Mucosa of gallbladder (tissue), 1 donor: ENCODE measurements at places on chromosomes 16 and 17. TPM values are rescaled to one million over a fixed set of nuclear protein-coding genes. Genes with fewer than 3 reads are reported as not detected.
A peak's percentile ranks its signal among the peaks of the same experiment; 100 is the strongest.

DNA sequence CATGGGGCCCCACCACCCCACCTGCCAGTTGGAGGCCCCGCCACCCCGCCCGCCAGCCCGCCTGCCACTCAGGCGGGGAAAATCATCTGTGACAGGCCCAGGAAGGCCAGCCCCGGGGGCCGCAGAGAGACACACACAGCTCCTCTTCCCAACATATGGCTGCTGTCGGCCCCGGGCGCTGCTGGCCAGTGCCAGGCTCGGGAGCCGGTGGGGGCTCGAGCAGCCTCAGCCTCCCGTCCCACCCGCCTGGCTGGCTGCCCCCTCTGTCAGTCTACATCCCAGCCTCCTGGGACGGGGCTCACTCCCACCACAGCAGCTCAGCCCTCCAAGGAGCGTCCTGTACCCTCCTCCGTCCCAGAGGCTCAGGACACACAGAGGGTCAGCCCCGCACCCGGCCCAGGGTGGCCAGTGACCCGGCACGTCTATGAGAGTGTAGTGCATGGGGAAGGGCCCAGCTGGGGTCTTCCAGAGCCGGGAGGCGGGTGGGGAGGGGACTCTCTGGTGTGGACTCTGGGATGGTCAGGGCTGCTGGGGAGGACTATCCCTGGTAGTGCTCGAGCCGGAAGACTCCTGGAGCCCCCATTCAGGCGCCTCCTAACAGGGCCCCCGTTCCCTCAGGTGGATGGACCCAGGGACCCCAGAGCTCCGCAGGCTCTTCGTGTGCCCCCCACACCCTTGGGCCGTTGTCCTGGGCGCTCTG, 3.6 kb upstream of the PRR35 start:
- no peak for DNase-seq

The KRT36 gene
- total RNA-seq = not detected

The KRTAP1-1 gene
- not detected for total RNA-seq

The B3GNT9 gene
- 14.1 TPM for total RNA-seq

DNA sequence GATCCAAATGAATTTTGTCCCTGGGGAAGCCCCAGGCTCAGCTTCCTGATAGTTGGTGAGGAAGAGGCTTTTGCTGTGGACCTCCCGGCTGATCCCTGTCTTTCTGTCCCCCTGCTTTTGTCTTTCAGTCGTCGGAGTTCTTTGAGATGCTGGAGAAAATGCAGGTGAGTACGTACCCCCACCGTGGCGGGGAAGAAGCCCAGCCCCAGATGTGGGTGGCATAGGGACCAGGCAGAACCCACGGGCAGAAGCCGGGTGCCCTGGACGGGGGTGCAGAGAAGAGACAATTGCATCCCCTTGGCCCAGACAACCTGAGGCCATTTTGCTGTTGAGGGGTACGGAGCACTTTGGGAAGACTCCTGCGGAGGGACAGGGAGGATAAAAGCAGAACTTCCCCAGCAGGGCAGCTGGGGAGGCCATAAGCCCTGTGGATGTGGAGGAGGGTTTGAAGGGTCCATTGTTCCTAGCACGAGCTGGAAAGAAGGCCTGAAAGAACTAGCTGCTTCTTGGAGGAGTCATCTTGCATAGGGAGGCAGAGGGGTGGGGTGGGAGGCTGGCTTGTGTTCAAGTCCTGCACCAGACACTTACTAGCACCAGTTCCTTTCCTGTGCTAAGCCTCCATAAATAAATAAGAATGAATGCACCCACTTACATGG, 105.6 kb downstream of the OR1D5 start:
- DNase-seq = no peak

DNA sequence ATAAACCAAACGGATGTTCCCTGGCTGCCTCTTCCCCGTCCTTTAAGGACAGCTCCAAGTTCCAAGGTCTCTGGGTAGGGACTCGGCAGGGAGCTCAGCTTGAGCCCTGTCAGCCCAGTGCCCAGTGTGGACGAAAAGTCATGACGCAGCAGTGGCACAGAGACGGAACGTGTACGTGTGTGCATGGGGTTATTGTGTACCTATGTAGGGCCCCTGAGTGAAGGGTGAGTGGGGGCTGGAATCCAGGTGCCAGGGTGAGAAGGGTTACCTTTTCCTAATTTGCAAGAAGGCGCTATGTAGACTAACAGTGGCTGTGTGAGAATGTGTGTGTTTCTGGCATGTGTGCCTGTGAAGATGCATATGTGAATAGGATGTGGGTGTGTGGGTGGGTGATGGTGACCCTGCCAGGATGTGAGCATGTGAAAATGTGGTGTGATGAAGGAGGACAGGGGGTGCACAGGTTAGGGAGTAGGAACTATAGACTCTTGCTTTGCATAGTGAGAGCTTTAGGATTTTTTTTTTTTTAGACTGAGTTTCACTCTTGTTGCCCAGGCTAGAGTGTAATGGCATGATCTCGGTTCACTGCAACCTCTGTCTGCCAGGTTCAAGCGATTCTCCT, 6.0 kb downstream of the SCN4A start:
- DNase-seq = no peak

The TCAP gene
- total RNA-seq = 2.0 TPM

- DNase-seq = no peak
Measured at GRCh38 chr17:60311186-60311585, 80.7 kb downstream of the USP32 start.

DNA sequence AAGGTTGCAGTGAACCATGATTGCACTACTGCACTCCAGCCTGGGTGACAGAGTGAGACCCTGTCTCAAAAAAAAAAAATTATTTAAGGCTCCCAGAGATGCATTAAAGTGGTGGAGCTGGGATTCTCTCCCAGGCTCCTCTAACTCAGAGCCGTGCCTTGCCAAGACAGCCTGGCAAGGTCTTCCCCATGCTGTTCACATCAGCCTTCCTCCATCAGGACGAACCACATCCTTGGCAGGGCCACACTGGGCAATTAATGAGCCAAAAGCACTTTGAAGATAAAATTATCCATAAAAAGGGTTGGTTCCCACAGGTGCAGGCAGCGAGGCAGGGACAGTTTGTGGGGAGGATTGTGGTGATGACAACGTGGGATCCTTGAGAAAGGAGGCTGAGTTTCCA, 19.8 kb upstream of the BBS2 start:
- DNase-seq = no peak

- no peak for DNase-seq
Measured at GRCh38 chr17:32120141-32120540, 22.2 kb upstream of the RHOT1 start.

GRCh38 chr17:35889241-35889640, 9.1 kb upstream of the CCL5 start:
- no peak for DNase-seq

DNA sequence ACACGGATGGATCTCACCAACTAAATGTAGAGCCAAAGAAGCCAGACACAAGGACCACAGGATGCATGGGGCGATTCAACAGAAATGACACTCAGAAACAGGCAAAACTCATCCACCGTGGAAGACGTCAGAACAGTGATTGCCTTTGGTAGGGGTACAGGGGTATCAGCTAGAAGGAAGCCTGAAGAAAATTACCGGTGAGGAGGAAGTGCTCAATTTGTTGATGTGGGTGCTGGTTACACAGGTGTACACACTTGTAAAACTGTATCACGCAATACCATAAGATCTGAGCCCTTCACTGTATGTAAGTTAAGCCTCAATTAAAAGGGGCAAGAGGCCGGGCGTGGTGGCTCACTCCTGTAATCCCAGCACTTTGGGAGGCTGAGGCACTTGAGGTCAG, 226.1 kb downstream of the C16orf78 start:
- DNase-seq = no peak

- DNase-seq = no peak
Measured at GRCh38 chr16:31001507-31002249, 8.8 kb downstream of the STX1B start.

DNA sequence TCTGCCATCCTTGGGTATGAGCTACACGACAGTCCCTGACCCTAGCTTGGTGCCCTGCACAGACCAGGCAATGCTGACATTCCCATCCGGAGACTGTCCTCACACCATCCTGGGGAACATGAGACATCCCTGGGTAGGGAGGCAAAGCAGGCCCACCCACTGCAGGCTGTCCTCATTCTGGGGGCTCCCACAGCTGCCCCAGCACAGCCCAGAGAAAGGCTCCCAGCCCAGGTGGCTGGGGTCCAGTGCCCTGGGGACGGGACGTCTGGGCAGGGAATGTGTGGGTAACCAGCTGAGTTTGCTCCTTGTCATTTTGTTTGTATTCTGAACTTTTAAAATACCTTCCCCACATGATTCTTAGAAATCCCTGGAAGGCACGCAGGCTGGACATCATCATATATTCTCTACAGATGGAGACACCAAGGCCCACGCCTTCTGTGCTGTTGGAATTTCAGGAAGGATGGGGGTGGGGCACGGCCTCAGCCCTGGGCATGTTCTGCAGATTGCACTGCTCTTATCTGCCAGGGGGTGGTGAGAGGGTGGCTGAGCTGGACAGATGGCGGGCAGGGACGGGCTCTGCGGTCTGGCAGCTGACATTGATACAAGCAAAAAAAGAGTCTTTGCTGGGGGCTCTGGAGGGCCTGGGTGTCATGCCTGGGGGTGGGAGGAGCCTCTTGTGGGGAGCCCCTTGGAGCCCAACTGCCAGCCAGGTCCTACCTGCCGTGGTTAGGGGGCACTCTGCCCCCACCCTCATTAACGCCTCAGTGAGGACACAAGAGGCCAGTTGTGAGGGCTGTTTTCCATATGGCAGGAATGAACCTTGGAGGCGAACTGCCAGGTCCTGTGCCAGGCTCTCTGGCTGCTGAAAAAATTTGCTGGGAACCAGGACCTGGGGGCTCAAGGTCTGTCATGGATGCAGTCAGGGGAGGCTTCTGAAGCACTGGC, 28.4 kb downstream of the LRRC75A start:
- peak; percentile 56 for DNase-seq

DNA sequence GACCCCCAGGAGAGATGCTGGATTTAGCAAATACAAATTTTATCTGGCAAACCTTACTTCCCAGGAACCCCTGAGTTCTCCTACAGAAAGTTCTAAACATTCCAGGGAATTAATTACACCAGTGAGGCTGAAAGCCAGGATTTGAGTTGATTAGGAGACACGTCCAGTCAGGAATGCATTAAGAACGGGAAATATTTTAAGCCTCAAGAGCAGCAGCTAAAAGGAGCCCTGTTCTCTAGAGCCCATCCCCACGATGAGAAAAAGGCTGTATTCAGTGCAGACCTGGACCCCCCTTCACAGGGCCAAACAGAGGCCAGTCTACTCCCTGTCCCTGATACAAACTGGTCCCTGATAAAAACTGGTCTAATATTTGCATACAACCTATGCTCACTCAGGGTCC, 55.0 kb downstream of the VAT1L start:
- no peak for DNase-seq

GRCh38 chr17:40827746-40828453, 5.5 kb upstream of the KRT10 start:
- DNase-seq = no peak

The PRKCA gene
- total RNA-seq = 127 TPM

DNA sequence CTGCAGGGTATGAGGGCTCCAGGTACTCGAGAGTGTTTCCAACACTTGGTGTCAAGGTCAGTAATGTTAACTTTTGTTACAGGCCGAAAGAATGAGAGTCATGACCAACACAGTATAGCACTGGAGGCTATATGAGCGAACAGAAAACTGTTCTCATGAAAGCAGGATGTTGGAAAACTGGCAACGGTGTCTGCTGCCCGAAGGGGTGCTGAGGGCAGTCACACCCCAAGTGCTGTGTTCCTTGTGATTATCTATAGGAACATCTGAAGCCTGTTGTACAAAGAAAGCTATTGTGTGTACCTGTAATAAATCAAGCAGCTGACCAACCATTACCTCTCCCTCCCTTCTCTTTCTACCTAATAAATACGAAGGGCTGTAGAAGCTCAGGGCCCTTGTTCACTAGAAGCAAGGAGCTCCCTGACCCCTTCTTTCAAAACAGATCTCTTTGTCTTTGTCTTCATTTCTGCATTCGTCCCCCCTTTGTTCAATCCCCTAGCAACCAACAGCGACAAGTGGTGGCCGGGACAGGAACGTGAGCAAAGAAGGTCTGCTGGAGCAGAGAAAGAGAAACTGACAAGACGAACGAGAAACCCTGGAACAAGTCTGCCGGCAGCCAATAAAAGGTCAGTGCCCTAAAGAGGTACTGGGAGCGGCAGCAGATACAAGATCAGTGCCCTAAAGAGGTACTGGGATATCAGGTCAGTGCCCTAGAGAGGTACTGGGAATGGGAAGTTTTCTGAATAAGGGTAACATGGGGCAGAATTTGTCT, 7.6 kb downstream of the CD300LD start:
- DNase-seq = no peak

The FOXF1 gene
- 31.0 TPM for total RNA-seq

GRCh38 chr16:86455640-86456039, 54.7 kb upstream of the FOXF1 start:
- DNase-seq = no peak

DNA sequence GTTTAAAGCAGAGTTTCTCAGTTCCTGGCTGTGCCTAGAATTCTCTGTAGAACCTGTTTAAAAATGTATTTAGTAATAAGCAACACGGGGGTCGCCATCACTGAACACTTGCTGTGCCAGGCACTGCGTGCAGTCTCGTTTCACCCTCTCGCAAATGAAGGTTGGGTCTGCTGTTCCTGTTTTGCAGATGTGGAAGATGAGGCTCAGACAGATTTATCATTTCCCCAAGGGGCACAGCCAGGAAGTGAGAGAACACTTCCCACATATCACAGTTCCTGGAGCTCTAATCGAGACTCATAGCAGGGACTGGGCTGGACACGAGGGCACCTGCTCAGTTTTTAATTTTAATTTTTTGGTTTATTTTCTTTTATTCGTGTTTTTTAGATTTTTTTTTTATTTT, 122.7 kb downstream of the ABCC6 start:
- no peak for DNase-seq

DNA sequence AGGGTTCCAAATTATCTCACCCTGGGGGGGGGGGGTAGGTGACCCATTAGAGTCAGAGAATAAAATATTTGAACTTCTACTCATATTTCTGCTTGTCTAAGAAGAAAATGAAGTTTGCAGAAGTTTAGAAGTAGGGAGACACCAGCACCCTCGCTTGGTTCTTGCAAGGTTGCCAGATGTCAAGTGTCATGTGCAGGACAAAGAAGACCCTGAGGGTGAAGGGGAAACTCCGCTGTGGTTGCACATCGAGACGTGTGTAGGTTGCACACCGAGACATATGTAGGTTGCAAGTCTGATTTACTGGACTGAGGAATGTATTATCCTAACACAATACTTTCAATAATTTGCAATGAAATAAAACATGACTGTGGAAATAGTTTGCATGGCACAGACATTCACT, 42.4 kb upstream of the IRF8 start:
- no peak for DNase-seq

GRCh38 chr17:75518201-75518600, 1.9 kb downstream of the TSEN54 start:
- DNase-seq = no peak
